ENCODE measurements at places on chromosomes 4 and X.

GRCh38 chrX:119041175-119041574, 31.6 kb upstream of the CT47C1 start:
- DNase-seq = no peak

- DNase-seq = no peak
Measured at GRCh38 chr4:117477925-117478324, 392.5 kb upstream of the TRAM1L1 start.

- no peak for DNase-seq
Measured at GRCh38 chr4:8912089-8912455, 40.4 kb upstream of the HMX1 start.

- DNase-seq = no peak
Measured at GRCh38 chrX:68761086-68761485, 67.7 kb upstream of the EFNB1 start.

- no peak for DNase-seq
Measured at GRCh38 chr4:41657561-41657960, 91.0 kb downstream of the PHOX2B start.

GRCh38 chr4:108834166-108834834, 71.4 kb upstream of the ETNPPL start:
- no peak for DNase-seq

DNA sequence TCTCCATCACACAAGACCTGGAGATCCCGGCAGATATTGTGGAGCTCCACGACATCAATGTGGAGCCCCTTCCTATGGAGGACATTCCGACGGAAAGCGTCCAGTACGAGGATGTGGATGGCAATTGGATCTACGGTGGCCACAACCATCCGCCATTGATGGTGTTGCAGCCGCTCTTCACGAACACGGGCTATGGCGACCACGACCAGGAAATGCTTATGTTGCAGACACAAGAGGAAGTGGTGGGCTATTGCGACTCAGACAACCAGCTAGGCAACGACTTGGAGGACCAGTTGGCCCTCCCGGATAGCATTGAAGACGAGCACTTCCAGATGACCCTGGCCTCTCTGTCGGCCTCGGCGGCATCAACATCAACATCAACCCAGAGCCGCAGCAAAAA, 717 bp downstream of the YY2 start:
- no peak for DNase-seq

DNA sequence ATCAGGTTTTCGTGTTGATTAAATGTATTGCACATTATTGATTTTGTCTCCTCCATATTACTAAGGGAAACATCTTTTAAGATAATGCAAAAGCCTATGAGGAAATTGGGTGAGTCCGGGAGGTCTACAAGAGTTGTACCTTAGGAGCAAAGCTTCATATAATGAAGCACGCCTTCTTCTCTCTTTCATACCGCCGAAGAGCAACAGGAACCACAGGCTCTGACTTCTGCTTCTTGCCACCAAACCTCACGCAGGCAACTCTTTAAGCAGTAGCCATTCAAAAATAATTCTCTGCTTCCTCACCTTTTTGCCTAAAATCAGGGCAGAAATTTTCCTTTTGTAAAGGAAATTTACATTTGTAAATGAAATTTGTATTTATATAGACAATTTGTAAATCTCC, 139.6 kb downstream of the SPRY1 start:
- no peak for DNase-seq

DNA sequence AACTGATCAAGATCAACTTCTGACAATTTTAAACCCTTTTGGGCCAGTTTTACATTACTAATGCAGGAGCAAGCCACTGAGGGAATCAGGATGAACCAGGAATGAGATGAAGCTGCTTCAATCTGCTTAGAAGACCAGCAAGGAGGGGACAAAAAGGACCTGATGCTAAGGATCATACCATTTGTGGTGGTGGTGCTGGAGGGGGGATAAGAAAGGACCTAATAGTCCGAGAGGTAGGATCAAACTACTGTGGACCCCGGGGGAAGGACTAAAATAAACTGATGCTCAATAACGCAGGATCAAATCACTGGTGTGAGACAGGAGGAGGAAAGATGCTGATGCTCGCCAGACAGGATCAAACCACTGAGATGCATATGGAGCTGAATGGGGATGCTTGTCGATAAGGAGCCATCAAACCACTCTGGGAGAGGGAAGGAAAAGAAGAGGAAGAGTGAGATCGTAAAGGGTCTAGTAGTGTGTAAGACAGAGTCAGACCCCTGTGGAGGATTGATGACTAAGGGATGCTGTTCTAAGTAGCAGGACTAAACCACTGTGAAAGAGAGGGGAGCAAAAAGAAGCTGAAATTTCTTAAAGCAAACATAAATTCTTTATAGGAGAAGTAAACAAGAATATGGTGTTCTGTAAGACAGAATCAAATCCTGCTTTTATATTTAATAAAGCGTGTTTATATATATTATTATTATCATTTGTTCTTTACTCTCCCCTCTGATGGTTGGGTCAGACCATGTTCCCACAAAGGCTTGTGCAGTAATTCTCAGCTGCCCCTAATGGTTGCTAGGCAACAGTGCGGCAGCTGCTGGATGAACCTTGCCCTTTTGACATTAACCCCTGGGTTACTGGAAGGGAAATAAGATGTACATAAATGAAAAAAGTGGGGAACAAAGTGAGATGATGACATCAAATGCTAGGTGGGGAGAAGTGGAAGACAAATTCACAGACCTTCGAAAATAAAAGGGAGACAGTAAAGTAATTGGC, 432.5 kb upstream of the FGF16 start:
- DNase-seq = no peak

DNA sequence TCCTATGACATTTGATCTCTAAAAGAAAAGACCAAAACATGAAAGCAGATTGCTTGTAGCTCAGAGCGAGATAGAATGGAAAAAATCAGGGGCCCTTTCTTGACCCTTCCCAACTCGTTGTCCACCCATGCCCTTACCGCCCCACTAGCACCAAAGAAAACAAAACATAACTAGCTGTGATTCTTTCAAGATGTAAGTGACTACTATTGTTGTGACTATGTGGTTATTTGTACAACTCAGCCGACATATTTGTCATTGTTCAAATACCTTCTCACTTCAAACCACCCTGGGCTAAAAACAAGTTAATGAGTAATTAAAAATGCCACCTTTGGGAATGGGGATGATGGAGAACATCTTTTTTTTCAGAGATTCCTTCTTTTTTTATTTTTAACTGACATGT, 171.2 kb upstream of the GPC4 start:
- DNase-seq = no peak

- DNase-seq = no peak
Measured at GRCh38 chr4:146437778-146438177, 84.0 kb downstream of the SLC10A7 start.

DNA sequence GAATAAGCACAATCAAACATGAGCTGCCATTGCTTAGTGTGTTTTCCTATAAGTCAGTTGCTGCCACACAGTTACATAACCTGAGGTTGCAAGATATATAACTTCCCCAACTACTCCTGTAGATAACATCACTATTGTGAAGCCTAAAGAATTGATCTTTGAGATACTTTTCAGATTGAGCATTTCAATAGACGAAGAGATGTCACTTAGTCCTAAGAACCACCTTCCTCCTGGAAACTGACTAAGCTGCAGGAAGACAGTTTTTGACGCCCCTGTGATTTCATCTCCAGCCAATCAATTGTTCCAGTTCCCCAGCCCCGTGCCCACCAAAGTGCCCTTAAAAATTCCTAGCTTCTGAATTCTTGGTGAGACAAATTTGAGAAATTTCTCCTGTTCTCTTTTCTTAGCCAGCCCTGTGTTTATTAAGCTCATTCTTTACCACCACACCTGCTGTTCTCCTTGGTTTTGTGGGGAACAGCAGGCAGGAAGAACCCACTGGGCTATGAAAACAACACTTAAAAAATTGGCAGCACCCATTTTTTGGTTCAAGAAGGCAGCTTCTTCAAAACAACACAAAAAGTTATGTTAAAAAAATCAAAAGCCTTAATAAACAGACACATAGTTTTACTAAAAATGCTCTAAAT, 317.1 kb upstream of the PABPC4L start:
- DNase-seq = no peak

DNA sequence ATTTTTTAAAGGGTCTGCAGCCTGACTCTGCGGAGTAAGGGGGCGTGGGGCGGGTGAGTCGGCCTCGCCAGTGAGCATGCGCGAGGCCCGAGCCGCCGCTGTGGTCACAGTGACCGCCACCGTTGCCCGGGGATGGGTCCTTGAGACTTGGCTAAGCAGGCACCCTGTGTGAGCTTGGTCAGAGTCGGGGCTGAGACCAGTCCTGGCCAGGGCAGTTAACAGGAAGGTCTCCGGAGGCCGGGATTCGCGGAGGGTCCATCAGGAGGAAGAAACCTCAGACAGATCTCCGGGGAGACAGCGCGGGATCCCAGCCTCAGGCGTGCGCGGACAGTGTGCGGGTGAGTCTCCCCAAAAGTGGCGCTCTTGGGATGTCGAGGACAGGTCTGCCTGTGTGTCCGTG, 1384.4 kb upstream of the PCDH10 start:
- DNase-seq = no peak

GRCh38 chr4:155405059-155405458, 28.3 kb upstream of the MAP9 start:
- DNase-seq = no peak

DNA sequence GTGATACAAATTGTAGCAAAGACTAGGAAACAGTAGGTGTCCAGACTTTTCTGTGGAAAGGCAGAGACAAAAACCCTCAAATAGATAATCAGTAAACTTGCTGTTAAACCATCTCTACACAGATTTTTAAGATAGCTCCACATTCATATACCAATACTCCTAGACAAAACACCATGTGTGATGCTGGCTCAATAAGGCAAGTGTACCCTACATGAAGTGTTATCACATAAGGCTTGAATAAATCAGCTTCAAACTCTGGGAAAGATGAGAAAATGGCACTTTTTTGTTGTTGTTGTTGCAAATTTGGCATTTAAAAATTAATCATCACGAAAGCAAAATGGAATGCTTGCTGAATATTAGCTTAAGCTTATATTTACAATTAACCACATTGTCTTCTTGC, 45.1 kb downstream of the DRD5 start:
- DNase-seq = no peak

DNA sequence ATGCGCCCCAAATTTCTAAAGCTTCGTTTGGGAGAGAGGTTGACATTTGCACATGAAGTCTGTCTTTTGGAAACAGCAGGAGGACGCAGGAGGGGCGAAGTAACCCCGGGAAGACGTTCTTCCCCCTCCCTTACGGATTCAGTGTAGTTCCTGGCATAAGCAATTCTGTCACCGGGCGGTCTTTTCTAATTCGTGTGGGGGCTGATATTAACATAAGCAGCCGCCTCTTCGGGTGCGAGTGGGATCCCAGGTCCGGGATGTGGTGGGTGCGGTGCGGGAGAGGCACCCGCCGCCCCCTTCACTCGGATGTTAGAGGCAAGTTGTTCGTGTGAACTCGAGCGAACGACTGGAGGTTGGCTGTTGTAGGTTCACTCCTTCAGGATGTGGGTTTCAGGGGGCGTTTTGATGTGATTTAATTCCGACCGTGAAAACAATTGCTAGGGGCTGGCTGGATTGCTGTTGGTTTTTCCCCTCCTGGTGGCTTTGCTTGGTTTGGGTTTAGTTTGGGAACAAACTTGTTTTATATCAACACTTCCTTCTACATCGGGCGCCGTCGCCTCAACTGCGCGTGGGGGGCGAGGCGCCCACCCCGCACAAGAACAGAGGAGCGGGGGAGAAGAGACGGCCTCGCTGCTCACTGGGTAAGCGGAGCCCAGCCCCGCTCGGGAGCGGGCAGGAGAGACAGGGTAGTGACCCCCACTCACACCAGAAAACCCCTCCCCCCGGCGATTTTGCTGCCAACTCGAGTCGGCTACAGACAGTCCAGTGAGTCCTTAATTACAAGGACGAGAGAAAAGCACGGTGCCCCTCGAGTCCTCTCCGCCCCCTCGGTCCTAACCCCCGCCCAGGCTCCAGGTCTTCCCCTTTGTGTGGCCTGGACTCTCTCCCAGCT, 2.9 kb upstream of the LEF1 start:
- DNase-seq = no peak

- no peak for DNase-seq
Measured at GRCh38 chrX:139929876-139930275, 3.0 kb downstream of the ATP11C start.

DNA sequence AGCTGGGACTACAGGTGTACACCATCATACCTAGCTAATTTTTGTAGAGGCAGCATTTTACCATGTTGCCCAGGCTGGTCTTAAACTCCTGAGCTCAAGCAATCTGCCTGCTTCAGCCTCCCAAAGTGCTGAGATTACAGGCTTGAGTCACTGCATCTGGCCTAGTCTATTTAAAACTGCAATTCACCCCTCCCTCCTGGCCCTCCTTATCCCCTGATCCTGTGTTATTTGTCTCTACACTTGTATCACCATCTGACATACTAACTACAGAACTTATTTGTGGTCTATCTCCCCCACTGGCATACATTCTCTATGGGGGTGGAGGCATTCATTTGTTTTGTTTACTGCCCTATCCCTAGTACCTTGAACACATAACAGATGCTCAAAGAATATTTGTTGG, 23.7 kb downstream of the CC2D2A start:
- no peak for DNase-seq

- no peak for DNase-seq
Measured at GRCh38 chr4:83753260-83753659, 217.4 kb downstream of the GPAT3 start.

- DNase-seq = peak; percentile 23
Measured at GRCh38 chrX:53716328-53717088, 30.0 kb upstream of the HUWE1 start.

- no peak for DNase-seq
Measured at GRCh38 chr4:37482236-37482913, 203.8 kb downstream of the RELL1 start.

- DNase-seq = no peak
Measured at GRCh38 chr4:118749347-118749988, 64.3 kb downstream of the METTL14 start.

GRCh38 chr4:84220990-84221389, 278.1 kb downstream of the NKX6-1 start:
- no peak for DNase-seq

- no peak for DNase-seq
Measured at GRCh38 chr4:89915937-89916336, 21.3 kb downstream of the MMRN1 start.

DNA sequence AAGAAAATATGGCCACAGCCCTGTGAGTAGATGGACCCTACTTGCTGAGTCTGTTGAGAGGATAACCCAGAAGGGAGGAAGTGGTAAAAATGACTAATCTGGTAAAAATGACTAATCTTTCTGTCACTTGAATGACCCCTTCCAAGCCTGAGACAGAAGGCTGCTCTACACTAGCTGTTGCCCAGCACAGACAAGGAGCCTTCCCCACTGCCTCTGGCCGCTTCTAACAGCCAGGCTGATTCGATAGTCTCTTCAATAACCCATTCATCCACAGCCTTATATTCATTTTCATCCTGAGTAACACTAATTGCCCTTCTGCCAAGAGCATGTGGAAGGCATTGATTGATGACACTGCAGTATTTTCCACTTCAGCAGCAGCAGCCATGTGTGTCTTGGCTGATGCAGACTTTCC, 18.4 kb downstream of the MAGEB17 start:
- no peak for DNase-seq

DNA sequence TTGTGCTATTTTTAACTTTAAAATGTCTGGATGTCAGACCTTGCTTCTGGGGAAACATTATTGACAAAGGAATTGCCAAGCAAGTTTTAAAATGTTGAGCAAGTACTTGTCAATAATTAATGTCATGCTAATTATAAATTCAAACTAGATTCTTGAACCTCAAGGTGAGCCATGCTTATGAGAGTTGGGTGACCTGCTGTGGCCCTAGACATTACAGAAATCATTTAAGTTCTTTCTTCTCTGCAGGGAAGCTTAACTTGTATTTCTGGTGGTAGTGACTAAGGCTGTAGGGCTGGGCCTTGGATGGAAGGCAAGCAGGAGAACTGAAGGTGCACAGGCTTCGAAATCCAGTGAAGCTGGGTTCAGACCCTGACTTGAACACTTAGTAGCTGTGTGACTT, 14.8 kb upstream of the UCHL1 start:
- DNase-seq = no peak

Measured in stimulated activated CD4-positive, alpha-beta T cell treated with anti-CD3 and anti-CD28 coated beads, Interleukin-12 subunit alpha, Interleukin-12 subunit beta, amount 100 ng/mL, for 48 hours (primary cell).